OCI-LY7 (cell line): ENCODE measurements at places on chromosomes 7 and 10. TPM values are rescaled to one million over a fixed set of nuclear protein-coding genes. Genes with fewer than 3 reads are reported as not detected.

Gene GSAP
- total RNA-seq, result 0.55 TPM in 1 of 2 replicates, not detected in the other

Gene LRMDA
- total RNA-seq, result not detected in 2 replicates

Gene CRHR2
- not detected in 2 replicates for total RNA-seq

Gene PTPRN2
- 0.35 and 0.70 TPM in 2 replicates for total RNA-seq

Gene PLCE1
- total RNA-seq, result not detected in 2 replicates

Gene TDRD1
- total RNA-seq, result not detected in 2 replicates

Gene KIAA1549
- 2.1 and 3.0 TPM in 2 replicates for total RNA-seq

Gene HABP2
- total RNA-seq, result not detected in 2 replicates

Gene MSMB
- total RNA-seq, result not detected in 2 replicates

Gene PDAP1
- total RNA-seq, result 132 and 135 TPM in 2 replicates

Gene ZNF239
- total RNA-seq, result not detected in 2 replicates

Gene PRSS37
- total RNA-seq, result not detected in 2 replicates

Gene RHOBTB1
- total RNA-seq, result 0.07 TPM in 1 of 2 replicates, not detected in the other

Gene ZNF33B
- total RNA-seq, result 19.9 and 20.9 TPM in 2 replicates

Gene TAS2R5
- 1.3 and 1.8 TPM in 2 replicates for total RNA-seq

Gene C10orf62
- not detected in 2 replicates for total RNA-seq

Gene HDAC9
- total RNA-seq, result 58.8 and 68.2 TPM in 2 replicates

Gene CCDC186
- total RNA-seq, result 12.6 and 13.1 TPM in 2 replicates

Gene PKD2L1
- 0.76 TPM in 1 of 2 replicates, not detected in the other for total RNA-seq

Gene PRSS1
- total RNA-seq, result not detected in 2 replicates

Gene SORCS3
- not detected in 2 replicates for total RNA-seq

Gene NAT16
- not detected in 2 replicates for total RNA-seq

Gene EMX2
- total RNA-seq, result not detected in 2 replicates

Gene HOXA11
- not detected in 2 replicates for total RNA-seq

Gene SPDYE16
- total RNA-seq, result 0.20 and 0.21 TPM in 2 replicates

Gene PIK3CG
- 47.2 and 53.1 TPM in 2 replicates for total RNA-seq

Gene SMO
- 0.17 and 0.22 TPM in 2 replicates for total RNA-seq

Gene NOM1
- 59.9 and 65.9 TPM in 2 replicates for total RNA-seq

Gene CLRN3
- not detected in 2 replicates for total RNA-seq

Gene BCL7B
- total RNA-seq, result 47.1 and 51.7 TPM in 2 replicates

Gene GNG11
- 1.2 TPM in 2 replicates for total RNA-seq

Gene SLC29A4
- 0.44 and 0.67 TPM in 2 replicates for total RNA-seq

Gene STRIP2
- total RNA-seq, result 4.2 and 4.3 TPM in 2 replicates

Gene UPK3B
- total RNA-seq, result 1.4 and 2.5 TPM in 2 replicates

Gene FAM25C
- total RNA-seq, result not detected in 2 replicates

Gene GPR15LG
- total RNA-seq, result not detected in 2 replicates
